ENCODE measurements at places on chromosomes 6 and 20.

DNA sequence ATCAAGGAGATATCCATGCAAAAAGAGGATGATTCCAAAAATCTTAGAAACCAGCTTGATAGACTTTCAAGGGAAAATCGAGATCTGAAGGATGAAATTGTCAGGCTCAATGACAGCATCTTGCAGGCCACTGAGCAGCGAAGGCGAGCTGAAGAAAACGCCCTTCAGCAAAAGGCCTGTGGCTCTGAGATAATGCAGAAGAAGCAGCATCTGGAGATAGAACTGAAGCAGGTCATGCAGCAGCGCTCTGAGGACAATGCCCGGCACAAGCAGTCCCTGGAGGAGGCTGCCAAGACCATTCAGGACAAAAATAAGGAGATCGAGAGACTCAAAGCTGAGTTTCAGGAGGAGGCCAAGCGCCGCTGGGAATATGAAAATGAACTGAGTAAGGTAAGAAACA, 10.1 kb upstream of the SNRNP48 start:
- no peak for DNase-seq

GRCh38 chr6:41502917-41503671, 43.1 kb upstream of the FOXP4 start:
- DNase-seq, result no peak

- peak; percentile 4 for DNase-seq
Observed at GRCh38 chr20:38590676-38591473, 9.9 kb downstream of the ADIG start.

- DNase-seq, result no peak
Observed at GRCh38 chr6:166559211-166559610, 27.3 kb downstream of the RAMACL start.

GRCh38 chr20:31594558-31595379, 10.3 kb upstream of the ID1 start:
- no peak for DNase-seq

- no peak for DNase-seq
Observed at GRCh38 chr6:125485757-125486156, 184.0 kb upstream of the HDDC2 start.

GRCh38 chr6:114747995-114748625, 405.3 kb upstream of the HS3ST5 start:
- peak; percentile 15 for DNase-seq

- no peak for DNase-seq
Observed at GRCh38 chr20:59040667-59041066, 1.9 kb downstream of the PRELID3B start.

DNA sequence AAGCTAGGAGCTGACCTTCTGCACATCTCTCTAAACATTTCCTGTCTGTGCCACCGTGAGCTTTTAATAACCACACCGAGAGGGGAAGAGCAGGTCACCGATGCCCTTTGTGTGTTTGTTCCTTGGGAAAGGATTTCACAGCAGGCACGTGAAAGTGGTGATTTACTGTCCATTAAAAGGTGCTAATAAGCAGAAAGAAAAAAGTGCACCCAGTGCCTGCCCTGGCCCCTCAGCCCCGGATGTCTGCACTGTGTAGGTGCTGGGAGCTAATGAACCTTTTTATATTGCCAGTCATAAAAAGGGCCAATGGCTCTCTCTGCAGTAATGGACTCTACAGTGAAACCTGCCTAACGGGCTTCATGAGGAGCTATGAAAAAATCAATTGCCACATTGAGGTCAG, 312.6 kb downstream of the C6orf118 start:
- DNase-seq, result no peak

DNA sequence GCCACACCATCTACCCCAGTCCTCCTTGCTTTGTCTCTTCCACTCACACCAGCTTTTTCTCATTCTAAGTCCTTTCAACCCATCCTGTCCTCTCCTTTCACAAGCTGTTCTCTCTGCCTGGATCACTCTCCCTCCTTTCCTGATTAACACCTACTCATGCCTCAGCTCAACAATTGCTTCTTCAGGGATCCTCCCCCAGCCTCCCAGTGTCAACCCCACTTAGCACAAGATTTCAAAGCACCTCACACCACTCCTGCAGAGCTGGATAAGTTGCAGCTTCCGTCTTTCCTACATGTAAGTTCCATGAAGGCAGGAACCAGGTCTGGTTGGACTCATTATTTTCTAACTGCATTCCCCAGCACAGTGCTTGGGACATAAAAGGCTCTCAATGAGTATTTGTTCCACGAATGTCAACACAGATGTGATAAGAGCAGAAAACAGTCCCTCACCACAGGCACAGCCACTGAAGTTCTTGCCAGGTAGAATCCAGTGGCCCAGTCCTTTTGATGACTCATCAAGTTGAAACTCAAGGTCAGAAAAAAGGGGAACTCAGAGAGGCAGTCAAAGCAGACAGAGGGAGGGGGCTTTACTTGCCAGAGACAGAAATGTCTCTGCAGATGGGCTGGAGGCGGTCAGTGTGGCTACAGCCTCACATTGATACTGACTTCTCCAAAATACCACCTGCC, 193.4 kb upstream of the PRDM1 start:
- no peak for DNase-seq

DNA sequence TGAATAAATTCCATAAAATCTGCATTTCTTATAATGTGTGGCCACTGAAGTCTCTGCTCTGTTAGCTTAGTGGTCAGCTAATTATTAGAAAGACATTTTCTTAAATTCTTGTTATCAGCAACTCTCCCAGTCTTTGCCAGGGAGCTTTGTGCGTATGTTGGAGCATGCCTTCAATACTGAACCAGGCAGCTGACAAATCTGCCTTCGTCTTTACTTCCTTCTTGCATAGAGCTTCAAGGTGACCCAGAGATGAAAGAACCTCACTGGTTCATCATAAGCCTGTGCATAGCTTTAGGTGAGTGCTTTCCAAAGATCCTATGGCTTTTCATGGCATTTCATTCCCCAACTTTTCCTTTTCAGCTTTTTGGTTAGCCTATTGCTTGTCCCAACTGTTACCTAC, 43.0 kb upstream of the NELFCD start:
- DNase-seq, result no peak

- DNase-seq, result no peak
Observed at GRCh38 chr6:157762636-157763035, 60.4 kb upstream of the SNX9 start.

GRCh38 chr20:24993337-24994185, 1.0 kb upstream of the APMAP start:
- DNase-seq, result peak; percentile 62

GRCh38 chr6:142803032-142803431, 141.9 kb downstream of the HIVEP2 start:
- DNase-seq, result no peak

- no peak for DNase-seq
Observed at GRCh38 chr6:52231406-52232127, 12.7 kb downstream of the IL17F start.

DNA sequence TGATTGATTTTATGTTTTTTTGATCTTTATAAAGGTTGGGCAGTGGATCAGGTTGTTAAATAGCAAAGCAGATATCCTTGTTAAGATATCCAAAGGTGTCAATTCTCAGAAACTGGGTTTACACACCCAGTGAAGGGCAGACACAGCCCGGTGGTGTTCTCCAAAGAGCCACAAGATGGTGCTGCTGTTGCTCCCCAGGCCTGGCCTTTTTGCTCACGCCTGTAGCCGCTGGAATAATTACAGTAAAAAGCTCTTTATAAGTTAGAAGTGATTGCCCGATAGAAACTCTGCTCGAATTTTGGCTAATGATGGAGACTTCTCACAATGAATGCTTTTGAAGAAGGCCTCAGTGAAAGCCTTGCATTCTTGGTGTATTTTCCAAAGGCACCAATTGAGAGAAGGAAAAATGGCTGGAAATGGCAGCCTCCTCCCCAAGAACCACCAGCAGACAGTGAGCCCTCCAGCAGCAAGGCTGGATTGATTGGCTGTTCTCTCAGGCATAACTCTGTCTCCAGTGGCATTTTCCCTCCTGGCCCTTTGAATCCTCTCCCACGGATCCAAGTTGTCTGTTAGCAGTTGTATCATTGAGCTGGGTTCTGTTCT, 120.5 kb upstream of the CHD6 start:
- peak; percentile 9 for DNase-seq

GRCh38 chr20:47284373-47284772, 72.1 kb downstream of the ZMYND8 start:
- DNase-seq, result no peak

DNA sequence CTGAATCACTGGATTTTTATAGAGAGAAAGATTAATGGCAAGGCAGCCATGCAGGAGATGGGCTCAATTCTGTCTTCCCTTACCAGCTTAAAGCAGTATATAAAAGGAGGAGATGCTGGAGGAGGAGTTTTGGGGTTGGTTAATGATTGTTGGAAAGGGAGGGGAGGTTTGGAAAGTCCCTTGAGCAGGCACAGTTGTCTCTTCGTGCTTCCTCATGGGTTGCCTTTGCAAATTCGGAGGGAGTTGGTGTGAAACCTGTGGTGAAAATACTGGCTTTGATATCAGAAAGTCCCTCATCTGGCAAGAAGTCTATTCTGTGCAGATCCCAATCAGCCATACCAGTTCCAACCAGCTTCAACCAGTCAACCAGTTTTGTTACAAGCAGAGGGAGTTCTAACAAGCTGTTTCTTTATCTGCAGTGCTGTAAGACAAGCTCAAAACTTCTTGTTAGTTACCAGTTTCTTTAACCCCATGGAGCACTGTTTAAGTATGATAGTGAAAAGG, 107.0 kb downstream of the HIVEP1 start:
- DNase-seq, result no peak

DNA sequence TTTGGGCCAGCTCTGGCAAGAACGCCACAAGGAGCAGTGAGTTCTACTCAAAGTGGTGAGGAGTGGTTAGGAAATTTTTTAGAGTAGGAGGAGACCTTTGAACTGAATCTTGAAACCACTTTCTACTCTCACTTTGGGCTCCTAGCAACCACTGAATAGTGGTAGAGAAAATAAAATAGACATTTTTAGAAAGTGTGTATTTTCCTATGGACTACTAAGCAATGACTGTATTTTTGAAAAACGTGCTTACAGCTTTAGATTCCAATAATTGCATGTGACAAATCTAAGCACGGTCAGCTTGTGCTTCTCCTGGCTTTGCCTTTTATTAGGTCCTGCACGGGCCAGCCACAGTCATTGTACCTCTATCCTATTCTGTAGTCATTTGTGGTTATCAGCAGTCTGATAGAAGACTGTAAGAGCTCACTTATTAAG, 8.7 kb upstream of the IFNGR1 start:
- no peak for DNase-seq

GRCh38 chr6:144931172-144932035, 646.3 kb downstream of the UTRN start:
- peak; percentile 0 for DNase-seq

DNA sequence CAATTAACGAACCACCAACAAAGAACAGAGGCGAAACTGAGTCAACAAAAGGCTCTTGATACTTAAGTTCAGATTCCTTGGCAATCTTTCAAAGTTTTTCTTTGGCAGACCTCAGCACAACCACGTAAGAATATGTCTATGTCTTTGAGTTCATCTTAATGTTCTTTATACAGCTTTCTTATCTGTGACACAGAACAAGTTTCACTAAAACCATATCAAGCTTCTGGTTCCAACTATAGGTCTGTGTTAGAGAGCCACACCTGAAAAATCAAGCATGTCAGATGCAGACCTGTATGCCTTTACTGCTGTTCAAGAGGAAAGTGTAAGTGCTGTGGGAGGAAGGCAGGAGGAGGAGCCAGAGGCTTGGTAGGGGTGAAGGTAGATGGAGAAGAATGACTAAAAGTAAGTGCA, 271.3 kb downstream of the KHDC1L start:
- no peak for DNase-seq

DNA sequence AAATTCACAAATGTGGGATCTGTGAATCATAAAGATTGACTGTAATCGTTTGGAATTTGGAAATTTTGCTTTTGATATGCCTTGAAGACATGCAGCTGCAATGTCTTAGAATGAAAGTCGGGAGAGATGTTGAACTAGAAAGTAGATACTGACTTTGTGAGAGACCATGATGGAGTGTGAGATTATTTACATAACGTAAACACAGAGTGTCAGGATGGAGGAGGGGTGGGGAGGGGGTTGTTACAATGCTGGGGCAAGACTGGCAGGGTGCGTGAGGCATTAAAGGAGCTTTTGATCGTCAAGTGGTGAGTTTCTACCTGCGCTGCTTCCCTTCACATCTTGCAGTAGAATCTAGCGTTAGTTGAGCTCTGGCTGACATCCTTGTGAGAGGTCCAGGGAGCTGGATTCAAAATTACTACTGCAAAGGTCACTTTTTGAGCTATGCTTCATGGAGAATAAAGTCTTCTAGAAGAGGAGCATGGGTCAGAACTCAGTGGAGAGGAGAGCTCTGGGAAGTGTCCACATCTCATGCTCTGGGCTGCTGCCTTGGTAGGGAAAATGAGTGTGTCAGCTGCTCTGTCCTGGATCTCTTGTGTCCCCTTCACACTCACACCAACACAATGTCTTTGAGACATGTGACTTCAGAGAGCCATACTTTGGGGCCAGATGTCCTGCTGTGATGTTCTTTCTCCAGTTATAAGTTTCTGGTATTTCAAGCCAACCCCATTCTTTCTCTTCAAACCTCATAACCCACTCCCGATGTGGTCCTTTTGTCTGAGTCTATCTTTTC, 105.2 kb upstream of the CITED2 start:
- DNase-seq, result no peak

DNA sequence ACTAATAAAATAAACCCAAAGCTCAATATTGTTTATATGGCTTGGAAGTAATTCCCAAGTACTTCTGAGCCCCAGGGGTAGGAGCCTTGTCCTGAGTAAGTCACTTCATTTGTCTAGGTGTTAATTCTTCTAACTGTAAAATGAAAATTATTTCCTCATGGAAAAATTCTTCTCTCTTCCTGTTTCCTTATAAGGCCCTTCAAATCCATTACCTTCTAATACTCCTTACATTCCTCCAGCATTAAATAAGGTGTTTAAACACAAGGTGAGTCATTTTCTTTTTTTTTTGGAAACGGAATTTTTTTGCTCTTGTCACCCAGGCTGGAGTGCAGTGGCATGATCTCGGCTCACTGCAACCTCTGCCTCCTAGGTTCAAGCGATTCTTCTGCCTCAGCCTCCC, 41.9 kb downstream of the PRR18 start:
- no peak for DNase-seq

DNA sequence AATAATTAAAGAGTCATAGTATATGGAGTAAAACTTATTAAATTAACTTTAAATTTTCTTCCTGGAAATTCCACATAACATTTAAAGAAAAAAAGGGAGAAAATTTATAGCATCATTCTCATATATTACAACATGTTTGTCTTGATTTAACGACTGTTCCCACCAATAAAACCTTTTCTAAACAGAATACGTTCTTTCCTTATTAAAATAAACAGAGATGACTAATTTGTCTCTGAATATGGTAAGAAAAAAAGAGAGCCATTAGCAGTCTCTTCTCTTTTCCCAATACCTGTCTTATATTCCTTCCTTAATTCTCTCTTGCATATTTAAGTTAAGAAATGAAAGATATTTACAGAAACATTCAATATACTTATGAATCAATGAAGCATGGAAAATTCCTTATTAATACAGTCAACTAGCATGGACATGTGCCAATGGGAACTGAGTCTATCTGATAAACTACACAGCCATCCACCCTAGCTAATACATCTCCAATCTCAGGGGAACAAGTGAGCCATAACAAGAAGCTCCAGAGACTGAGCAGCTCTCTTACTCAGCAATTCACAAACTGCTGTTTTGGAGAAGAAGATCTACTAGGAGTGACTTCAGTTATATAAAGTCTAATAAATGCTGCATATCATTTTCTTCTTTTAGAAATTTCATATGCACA, 347.1 kb upstream of the MANEA start:
- DNase-seq, result no peak

- DNase-seq, result no peak
Observed at GRCh38 chr20:51768759-51769517, 748 bp upstream of the ATP9A start.
